Activated T-helper 2 cell treated with anti-CD3 and anti-CD28 coated beads, Interferon-gamma antibody, Interleukin-2, Interleukin-4, amounts not matched to agents 10 μg/mL and 5 μg/mL and 100 μg/mL, durations not matched to agents 14 hours and 24 hours and 36 hours (primary cell): ENCODE measurements at places on chromosomes 11 and 22.

- DNase-seq = no peak
These were observed 49.4 kb downstream of the CLMP start for GRCh38 chr11:123145661-123146060.

DNA sequence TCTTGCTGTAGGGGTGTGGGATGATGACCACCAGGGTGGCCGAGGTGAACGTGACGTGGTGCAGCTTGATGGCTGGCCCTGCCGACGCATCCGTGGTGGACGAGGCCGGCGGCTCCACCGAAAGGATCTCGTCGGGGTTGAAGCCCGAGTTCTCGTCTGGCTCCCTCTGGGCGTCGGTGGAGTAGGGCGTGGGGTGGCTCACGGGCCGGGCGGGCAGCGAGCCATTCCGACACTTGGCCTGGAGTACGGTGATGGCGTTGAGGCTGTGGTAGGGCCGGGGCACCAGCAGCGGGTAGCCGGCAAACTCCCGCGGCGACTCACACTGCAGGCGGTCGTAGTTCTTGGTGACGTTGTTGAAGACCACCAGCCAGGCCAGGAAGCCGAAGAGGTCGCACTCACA is 52.7 kb downstream of the ELFN2 start:
- DNase-seq = no peak

DNA sequence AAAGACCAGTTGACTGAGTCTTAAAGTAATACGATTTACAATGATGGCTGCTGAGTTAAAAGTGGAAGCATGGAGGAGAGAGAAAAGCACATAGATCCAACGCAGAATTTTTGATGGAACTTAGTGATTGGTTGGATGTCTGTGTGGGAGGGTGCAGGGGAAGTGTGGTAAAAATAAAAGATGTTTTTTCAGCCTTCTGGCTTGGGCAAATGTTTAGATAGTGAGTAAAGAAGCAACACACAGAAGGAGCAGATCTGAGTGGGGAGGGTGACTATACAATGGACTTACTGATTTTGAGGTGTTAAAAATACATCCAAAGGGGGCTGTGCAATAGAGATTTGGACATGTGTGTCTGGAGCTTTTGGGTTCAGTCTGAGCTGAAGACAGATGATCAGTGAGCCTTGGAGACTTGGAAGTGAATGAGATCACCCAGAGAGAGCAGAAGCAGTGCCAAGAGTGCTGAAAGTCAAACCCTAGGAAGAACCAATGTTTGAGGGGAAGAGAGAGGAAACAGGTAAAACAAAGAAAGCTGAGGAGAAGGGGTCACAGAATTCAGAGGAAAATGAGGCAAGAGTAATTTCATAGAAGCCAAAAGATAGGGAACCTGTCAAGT is 8.6 kb downstream of the GRIA4 start:
- no peak for DNase-seq

- DNase-seq = no peak
These were observed 18.5 kb upstream of the BAIAP2L2 start for GRCh38 chr22:38129021-38129420.

- DNase-seq = no peak
These were observed 125.7 kb downstream of the PARVA start for GRCh38 chr11:12503039-12503484.

DNA sequence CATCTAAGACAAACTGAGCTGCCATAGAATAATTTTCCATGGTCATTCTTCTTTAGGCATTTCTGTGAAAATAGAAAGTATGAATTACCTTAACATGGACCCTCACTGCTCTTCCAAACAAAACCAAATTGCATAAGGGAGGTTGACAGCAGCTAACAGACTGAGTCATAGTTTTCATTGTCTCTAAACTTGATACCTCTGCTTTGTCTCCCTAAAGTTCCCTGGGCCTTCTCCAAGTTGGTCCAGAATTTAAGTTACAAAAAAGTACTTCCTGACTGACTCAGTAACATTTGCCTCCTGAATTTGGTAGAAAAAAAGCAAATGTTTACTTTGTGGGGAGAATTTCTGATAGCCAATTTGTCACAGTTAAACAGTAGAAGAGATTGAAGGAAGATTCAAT is 3.0 kb downstream of the OR8D1 start:
- DNase-seq = no peak

DNA sequence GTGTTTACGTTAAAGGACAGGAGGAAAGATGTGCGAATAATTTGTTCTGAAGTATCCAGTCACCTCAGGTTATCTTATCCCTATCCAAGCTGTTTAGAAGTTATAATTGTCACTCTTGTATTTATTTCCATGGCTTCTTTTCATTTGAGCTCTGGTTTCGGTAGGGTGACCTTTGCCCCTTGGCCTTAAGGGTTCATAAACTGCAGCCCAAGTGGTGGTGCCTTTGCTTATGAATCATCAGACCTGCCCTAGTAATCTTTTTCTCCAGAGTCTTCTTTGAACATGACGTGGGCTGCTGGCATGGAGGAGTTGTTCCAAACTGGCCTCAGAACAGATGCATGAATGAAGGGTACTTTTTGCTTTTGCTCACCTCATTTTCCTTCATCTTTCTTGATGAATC is 6.5 kb upstream of the CRYBB3 start:
- no peak for DNase-seq

GRCh38 chr22:44391015-44391414 is 78.3 kb upstream of the SHISAL1 start:
- DNase-seq = no peak

- DNase-seq = no peak
These were observed 97.1 kb upstream of the SYT13 start for GRCh38 chr11:45383224-45383623.

- DNase-seq = no peak
These were observed 19.7 kb downstream of the TANGO2 start for GRCh38 chr22:20040327-20041200.

GRCh38 chr11:61193596-61193995 is 9.7 kb upstream of the PGA3 start:
- no peak for DNase-seq

DNA sequence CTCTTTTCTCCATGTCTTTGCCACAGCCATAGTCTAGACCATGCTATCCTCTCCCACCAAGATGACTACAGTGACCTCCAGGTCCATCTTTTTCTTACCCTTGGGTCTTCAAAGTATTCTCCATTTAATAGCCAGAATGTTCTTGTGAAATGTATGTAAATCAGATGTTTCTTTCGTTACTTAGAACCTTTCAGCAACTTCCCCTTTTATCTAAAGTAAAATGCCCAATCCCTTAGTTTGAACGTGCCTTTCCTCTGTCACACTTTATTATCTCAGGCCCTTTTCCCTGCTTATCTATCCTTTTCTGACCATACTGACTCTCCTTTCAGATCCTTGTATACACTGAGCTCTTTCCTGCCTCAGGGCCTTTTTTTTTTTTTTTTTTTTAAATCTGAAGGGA is 17.9 kb downstream of the RBM4B start:
- DNase-seq = no peak

DNA sequence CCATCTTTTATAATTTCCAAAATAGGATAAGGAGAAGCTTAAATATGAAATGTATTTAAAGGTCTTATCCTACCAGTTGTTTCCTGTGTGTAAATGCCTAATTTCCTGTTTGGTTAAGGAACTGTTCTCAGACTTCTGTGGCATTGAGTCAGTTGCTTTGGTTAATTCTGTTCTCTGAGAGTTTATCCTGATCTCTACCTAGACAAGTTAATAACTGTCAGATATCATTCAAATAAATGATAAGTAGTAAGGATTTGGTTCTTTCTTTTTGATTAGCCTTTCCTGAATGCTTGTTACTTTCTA is 39.5 kb downstream of the CTNND1 start:
- no peak for DNase-seq

DNA sequence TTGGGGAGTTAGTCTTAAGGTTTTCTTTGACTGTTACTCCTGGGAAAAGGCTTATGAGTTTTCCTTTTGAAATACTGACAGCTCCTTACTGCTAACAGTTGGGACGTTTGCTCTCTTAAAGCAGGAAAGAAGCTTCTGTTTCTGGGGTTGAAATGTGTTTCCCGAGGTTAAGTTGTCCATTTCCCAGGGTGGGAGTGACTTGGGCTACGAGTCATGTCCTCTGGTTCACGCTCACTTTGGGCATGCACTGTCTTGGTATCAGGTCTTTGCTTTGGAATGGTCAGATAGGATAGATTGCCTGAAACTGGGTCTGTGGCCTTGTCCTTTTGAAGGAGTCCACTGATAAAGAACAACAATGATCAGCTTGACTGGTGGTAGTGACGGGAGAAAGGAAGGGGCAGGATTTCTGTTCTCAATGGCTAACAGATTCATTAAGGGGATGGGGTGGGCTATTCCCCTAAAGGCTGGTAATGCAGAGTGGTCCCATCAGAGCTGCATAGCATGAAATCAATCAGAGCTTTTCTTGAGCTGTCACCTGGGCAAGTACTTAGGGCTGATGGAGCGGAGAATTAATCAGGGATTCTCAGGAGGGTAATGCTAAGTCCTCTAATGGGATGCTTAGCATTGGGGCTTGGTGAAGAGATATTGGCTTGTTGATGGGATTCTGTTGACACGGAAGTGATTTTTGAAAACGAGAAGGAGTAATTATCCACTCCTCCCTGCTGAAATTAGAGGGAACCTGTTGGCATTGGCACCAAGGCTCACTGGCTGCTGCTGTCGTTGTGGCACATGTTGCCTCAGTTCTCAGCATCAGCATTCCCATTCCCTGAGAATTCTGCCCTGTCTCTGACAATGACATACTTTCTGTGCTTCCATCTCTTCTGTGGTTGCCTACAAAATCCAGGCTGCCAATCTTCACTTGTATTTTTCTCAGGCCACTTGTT is 81.6 kb downstream of the TEAD1 start:
- DNase-seq = no peak

DNA sequence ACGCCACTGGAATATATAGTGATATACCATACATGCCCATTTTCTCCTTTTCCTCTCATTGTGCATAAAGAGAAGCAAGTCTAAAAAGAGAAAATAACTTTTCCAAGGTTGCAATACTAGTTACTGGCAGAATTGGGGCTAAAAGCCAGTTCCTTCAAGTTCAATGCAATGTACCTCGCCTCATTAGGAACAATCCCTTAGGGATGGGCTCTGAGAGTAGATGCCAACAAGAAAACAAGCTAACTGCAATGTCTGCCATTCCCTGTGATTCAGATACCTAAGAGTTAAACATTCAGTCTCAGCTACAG is 114.3 kb downstream of the RBFOX2 start:
- DNase-seq = no peak

DNA sequence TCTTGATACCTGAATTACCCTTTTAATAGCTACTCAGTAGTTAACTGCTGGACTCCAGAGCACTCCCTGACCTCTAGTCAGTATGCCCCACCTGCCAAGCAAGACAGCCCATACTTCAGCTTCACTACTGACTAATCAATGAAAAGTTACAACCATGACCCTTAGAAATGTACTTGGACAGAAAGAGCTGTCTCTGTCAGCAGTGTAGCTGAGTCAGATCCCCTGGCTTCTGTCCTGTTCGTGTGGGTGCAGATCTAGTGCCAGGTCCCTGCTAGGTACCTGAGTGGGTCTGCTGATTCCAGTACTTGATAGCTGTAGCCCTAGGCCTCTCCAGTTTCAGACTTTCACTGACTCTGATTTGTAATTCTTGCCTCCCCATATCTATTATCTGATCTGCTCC is 265.8 kb upstream of the POU2AF2 start:
- DNase-seq = no peak

- DNase-seq = no peak
These were observed 48.2 kb upstream of the SMCO4 start for GRCh38 chr11:93591247-93591898.

DNA sequence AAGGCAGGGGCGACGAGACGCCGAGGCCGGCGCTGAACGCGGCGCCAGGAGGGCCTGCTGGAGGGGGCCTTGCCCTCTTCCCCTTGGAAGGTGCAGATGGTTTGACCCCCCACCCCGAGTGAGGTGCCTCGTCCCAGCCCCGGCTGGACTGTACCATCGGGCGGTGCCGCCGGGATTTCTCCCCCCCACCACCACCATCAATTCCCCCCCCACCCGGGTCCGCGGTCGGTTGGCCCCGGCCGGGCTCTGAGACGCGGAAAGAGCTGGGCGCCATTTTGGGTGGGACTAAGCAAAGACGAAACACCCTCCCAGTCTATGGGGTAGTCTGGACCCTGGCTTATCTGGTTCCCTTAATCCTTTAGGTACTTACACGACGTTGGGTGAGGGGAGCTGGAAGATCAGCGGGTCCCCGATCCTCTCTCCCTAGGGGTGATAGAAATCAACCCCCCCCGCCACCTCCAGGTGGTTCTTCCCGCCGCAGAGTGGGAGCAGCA is at the start of gene PRDM10:
Gene PRDM10, minus strand, starts transcription at position 484 of the 494 bp plus-strand sequence. CDS start 41,871 bp downstream, outside the sequence.
- peak; percentile 87 for DNase-seq

- DNase-seq = peak; percentile 41
These were observed 22.3 kb upstream of the SPON1 start for GRCh38 chr11:13939961-13940906.

- no peak for DNase-seq
These were observed 23.3 kb upstream of the WEE1 start for GRCh38 chr11:9550191-9550628.

DNA sequence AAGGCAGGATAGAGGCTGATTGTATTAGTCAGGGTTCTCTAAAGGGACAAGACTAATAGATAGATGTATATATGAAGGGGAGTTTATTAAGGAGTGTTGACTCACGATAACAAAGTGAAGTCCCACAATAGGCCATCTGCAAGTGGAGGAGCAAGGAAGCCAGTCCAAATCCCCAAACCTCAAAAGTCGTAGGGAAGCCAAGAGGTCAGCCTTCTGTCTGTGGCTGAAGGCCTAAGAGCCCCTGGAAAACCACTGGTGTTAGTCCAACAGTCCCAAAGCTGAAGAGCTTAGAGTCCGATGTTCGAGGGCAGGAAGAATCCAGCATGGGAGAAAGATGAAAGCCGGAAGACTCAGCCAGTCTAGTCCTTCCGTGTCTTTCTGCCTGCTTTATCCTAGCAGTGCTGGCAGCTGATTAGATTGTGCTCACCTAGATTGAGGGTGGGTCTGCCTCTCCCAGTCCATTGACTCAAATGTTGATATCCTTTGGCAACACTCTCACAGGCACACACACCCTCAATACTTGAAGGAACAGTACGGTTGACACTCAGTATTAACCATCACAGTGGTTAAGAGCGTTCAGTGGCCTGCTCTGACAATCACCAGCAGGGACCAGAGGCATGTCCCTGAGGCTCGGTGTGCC is 135.6 kb downstream of the CSNK2A3 start:
- no peak for DNase-seq

- no peak for DNase-seq
These were observed 90.8 kb upstream of the CLDN5 start for GRCh38 chr22:19615001-19615461.

DNA sequence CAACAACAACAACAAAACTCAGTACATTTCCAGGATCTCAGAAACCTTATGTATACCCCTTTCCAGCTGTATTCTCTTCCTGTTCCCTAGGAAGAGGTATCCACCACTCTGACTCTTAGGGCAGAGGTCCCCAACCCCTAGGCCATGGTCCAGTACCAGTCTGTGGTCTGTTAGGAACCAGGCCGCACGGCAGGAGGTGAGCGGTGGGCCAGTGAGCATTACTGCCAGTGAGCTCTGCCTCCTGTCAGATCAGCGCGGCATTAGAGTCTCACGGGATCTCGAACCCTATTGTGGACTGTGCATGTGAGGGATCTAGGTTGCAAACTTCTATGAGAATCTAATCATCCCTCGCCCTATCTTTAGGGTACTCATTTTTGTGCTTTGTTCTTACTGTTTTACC is 43.9 kb upstream of the LMO1 start:
- no peak for DNase-seq
